ENCODE measurements at places on chromosomes 13 and 19.

DNA sequence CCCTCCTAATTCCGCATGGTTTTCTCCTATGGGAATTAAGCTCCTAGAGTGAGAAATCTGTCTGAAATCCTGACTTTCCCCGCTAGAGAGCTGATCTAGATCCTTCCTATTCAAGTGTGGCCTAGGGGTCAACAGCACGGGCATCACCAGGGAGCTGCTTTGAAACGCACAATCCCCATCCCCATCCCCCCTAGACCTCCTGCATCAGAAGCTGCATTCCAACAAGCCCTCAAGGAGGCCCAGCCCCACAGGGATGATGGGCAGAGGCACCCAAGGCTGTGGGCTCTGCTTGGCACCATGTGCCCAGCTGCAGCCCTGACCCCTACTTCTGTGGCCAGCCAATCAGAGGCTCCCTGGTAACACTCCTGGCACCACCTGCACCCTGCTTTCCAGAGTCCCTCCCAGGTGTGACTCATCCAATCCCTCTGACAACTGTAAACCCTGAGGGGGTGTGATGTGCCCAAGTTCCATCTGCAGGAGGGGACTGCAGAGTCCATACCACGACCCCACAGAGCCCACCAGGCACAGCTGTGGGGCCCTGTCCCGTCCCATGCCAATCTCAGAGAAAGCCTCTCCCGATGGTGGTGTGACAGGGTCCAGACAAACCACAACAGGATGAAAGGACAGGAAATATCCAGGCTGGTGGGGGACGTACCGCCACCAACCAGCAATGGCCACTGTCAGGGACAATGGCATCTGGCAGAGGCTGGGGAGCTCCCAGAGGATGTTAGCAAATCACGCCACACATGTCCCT, 19.8 kb upstream of the SLC35E1 start:
- ATAC-seq: no peak

DNA sequence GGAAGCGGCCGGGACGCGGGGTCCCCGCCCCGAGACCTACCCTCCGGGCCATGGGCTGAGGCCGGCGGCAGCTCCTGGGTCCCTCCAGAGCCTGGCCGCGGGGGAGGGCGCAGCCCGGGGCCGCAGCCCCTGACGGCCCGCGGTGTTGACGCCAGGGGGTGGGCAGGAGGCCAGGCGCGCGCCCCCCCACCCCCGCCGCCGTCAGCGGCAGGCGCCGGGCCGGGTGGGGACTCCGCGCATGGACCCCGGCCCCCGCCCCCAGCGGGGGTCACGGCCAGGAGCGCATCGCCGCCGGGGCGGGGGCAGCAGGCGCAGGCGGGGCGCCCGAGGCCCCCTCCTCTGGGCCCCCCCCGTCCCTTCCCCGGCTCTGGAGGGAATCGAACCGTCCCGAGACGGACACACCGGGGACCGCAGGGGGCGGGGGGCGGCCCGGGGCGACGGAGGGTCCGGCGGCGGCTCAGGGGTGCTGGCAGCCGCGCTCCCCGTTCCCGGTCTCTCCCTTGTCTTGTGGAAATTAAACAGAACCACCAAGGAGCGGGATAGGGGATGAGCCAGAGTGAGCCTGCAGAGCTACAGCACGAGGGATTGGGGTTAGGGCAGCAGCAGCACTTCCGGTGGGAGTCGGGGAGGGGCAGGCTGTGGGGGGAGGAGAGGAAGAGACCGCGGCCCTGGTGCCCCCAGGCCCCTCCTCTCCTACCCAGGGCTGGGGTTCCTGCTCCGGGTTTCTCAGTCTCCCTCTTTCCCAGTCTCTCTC, at the start of gene MEIS3:
MEIS3 (minus strand) TSS at position 498 of the 754 bp plus-strand sequence; CDS start at position 52, 446 bp downstream.
- ATAC-seq: peak; percentile 15

DNA sequence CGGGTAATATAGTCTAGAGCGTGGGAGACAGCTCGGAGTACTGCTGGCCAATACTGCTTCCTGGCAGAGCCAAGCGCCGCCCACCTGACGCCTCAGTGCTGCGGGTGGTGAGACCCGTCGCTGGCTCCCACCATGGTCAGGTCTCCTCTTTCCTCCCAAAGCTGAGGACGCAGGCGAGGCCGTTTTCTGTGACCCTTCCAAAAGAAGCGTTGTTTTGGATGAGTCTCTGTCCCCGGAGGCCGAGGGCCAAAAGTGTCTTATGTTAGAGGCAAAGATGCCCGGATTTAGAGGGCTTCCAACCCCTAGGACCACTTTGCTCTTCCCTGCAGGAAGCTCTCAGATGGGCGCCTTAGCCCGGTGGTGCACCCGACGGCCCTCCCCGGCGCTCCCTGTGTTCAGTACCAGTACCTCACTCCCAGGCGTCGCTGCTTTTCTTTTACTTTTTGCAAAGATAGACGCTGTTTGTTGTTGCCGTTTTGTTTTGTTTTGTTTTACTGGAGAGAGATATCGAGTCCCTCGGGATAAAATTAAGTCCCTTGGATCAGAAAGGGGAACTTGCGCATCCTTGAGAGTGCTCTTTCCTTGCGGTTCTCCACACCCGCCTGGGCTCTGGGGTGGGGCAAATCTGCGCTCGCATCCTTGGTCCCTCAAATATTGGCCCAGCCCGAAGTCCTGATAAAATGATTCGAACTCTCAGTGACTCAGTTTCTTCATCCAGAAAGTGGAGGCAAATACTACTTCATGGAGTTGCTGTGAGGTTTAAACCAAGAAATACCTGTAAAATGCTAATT, 7.0 kb downstream of the PDX1 start:
- ATAC-seq: no peak

DNA sequence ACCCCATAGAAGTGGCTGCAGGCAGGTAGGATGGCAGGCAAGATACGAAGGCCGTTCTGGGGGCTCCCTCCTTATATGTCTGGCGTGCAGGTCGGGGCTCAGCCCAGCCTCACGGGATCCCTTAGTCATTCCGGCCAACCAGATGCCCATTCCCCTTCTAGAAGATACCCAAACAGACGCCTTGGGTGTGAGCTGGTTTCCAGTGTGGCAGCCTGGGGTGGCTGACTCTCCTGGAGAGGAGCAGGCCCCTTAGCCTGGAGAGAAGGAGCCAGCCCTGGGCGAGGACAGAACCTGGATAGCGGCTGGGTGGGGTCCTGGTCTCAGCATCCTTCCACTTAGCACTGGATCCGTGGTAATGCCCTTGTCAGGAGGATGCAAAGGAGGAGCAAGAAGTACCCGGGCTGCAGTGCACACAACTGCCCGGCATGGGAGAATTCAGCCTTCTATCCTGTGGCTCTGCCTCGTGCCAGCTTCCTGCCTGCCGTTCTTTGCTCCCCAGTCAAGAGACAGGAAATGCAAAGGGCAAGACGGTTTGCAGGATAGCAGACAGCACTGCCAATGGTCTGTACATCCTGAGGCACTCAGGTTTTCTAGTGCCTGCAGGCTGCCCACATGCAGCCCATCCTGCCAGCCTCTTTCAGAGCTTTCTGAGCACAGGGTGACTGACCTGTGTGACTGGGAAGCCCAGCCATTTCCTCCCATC, 56.7 kb upstream of the WASF3 start:
- ATAC-seq: no peak

DNA sequence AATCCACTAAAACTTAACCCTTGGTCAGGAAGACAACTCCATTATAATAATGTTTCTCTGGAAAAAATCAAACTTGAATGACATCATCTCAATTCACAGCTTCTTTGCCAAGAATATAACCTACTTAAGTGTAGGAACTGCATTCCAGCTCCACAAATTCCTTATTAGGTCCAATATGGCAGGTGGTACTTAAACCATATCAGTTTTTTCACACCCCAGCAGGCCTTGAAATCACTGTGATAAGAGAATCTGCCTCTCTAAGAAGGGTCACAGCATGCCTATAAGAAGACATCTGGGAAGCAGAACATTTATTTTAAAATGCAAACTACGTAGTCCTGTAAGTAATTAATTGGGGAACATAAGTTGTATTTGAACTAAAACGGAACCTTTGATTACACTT, 687.8 kb downstream of the DIAPH3 start:
- ATAC-seq: no peak
